ENCODE measurements at places on chromosomes 16 and 17.

DNA sequence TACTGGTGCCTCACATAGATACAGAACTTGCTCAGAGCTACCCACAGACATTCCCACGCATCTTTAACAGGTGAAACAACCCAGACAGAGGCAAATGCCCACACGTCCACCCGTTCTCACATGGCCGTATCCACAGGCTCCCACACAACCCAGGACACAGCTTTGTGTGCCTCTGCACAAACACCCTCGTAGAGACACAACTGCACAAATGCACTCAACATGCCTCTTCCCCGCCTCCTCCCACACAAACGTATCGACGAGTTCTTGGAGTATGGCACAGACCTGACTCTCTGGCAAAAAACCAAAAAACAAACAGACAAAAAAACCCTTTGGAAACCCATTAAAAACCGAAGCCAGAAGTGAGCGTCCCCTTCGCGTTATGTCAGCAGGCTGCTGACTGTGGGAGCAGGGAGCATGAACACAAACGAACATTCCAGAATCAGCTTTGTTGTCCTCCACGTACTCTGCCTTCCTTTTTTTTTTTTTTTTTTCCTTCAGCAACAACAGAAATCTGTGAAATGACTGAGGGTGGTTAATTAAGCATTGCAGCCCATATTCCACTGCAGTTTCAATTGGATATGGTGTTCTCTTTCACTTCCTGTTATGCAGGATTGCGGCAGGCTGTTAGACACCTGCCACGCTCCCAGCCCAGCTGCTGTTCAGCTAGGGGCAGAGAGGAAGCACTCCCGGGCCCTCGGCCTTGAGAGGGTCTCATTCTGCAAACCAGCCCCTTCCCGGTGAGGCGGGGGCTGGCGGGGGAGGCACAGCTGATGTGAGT is 313.7 kb downstream of the MAF start:
- peak; percentile 76 for DNase-seq

GRCh38 chr16:47073223-47074155 is 70.3 kb downstream of the NETO2 start:
- no peak for DNase-seq

GRCh38 chr16:31513126-31513525 is 4.9 kb upstream of the RUSF1 start:
- no peak for DNase-seq

GRCh38 chr16:13426269-13426668 is 493.7 kb upstream of the ERCC4 start:
- no peak for DNase-seq

DNA sequence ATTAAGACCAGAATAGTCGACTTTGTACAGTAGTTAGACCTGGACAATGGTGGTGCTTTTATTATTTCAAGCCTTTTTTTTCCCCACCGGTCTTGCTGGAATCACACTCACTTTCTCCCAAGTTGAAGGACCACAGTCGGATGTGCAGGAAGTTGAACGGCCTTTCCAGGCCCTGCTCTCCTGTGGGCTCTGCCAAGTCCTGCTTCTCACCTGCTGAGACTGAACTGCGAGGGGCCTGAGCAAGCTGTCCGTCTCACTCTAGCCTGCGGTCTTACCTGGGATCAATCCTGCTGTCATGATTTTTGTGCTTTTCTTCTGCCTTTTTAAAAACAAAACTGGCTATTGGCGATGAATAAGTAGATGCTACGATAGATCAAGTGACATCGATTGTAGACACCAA is 1.3 kb downstream of the TLCD3A start:
- no peak for DNase-seq

DNA sequence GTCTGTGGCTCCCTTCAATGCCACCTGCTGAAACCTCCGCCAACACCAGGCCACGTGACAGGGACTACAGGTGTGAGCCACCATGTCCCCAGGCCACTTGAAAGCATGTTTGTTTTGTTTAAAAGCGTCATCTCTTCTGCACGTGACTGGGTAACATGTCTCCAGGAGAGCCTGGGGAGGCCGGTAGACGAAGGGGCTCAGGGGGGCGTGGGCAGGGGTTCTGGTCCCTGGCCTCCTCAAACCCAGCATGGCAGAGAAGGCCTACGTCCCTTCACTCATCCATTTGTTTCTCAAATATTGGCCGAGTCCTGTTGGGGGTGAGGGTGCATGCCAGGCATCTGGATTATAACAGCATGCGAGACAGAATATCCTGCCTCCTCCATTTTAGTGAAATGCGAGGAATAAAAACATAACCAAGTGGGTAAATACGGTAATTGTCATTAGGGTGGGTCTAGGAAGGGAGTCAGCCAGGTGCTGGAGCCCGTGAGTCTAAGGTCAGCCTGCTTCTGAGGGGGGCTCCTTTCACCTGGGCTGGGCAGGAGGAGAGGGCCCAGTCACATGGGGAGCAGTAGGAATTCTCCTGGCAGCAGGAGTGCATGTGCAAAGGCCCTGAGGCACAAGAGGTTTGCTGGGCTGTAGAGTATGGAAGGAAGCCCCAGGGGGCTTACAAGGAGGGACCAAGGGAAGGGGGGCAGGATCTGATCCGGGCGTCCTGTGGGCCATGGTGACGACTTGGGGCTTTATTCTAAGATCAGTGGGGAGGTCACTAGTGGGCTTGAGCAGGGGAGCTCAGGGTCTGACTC is 26.8 kb upstream of the CIBAR2 start:
- DNase-seq = no peak

- DNase-seq = no peak
Observed at GRCh38 chr16:59339871-59340270, 605.8 kb upstream of the GOT2 start.

- DNase-seq = no peak
Observed at GRCh38 chr16:86852135-86852534, 273.8 kb downstream of the FOXL1 start.

DNA sequence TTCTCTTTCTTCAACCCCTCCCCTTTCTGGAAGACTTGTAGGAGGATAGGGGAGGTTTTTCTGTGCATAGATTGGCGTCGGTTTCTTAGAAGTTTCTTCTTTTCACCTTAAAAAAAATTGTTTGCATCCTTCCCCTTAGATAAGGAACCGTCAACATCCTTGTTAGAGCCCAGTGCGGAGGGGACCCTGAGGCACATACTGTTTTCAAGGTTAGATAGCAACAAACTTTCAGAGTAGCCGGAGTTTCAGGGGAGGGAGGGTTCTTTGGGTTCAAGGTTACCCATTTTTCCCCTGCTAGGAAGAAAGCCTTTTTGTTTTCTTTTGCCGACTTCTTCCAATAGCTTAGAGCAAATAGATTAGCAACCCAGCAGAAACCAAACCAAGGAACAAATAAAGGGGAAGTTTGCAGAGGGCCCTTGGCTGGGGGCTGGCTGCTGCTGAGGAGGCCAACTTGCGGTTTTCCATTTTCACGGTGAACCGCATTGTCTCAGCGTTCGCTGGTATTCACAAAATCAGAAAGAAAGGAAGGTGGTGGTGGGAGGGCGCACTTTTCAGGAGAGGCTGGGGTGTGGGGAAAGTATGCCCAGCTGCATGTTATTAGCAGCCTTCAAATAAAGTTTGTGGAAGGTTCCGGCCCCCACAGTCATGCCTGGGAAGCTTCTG is 28.8 kb downstream of the MSI2 start:
- DNase-seq = peak; percentile 72

DNA sequence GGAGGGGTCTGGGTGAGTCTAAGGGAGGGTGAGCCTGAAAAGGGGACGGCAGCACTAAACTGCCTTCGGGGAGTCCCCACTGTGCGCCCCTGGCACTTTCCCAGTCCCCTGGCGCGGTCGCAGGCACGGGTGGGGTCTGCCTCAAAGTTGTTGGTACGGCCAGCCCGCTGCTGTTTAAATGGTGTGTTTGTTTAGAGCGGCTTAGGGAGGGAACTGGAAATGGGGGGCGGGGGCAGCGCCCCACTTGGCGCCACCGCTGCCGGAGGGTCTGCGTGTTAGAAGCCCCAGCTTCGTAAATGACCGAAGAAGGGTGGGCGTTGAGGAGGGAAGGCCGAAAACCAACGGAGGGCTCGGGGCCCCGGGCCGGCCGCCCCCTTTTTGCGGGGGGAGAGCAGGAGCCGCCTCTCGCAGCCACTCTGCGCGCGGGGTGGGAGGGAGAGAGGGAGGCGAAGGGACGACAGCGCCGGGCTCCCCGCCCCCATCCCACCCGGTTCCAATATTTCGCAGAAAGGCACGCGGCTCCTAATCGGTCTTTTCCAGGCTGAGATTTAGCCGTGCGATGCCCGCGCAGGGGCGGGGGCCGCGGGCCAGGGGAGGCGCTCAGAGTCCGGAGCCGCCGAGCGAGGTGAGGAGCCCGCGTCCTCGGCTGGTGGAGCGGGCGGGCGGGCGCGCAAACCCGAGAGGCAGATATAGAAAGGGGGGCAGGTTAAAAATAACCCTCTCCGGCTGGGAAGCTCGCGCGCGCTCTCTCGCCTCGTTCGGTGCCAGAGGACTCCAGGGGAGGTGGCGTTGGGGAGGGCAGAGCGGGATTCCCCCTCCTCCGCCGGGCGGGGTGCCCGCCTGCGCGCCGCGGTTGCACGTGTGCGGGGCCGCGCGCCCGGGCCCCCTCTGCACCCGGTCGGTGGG is 54.9 kb downstream of the SREBF1 start:
- peak; percentile 77 for DNase-seq

- no peak for DNase-seq
Observed at GRCh38 chr16:88558457-88559442, 11.5 kb upstream of the ZC3H18 start.

- no peak for DNase-seq
Observed at GRCh38 chr17:68457168-68457538, at the start of gene WIPI1. WIPI1 (minus strand) TSS chr17:68457496; CDS start chr17:68457421, 75 bp downstream.

DNA sequence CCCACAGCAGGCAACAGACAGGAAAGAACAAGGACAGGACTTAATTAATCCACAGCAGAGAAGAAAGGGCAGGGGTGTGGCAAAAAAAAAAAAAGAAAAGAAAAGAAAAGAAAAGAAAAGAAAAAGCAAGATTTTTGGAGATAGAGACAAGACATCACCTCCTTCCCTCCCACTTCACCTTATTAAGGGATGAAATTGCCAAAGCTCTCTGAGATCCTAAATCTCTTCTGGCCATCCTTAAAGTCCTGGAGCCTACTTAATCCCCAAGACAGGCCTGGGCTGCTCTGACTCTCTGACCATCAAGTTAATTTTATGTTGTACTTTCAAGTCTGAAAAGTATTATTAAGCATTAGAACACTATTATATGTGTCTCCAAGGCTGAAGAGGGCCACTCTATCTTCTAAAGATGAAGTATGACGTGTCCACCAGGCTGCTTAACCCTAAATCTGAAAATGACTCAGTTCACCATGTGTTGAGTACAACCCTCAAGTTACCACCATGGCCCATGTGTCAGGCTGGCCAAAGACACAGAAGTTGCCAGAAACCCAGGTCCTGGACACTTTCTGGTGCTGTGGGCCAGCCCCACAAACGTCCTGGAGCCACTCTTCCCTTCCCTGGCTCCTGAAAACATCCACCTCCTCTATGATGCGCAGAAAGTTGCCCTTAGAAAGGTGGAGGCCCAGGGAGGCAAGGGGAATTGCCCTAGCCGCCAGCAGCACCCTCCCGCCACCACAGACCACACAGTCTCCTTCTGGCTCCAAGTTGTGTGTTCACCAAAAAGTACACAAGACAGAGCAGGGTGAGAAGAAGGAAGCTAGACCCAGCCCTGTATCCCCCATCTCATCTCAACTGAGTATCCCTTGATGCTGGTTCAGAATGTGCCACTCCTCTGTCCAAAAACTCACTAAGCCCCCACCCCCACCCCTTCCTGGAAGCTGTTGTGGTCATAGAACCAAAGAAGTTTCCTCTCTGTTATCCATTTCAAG is 2.7 kb downstream of the SOCS1 start:
- peak; percentile 79 for DNase-seq

DNA sequence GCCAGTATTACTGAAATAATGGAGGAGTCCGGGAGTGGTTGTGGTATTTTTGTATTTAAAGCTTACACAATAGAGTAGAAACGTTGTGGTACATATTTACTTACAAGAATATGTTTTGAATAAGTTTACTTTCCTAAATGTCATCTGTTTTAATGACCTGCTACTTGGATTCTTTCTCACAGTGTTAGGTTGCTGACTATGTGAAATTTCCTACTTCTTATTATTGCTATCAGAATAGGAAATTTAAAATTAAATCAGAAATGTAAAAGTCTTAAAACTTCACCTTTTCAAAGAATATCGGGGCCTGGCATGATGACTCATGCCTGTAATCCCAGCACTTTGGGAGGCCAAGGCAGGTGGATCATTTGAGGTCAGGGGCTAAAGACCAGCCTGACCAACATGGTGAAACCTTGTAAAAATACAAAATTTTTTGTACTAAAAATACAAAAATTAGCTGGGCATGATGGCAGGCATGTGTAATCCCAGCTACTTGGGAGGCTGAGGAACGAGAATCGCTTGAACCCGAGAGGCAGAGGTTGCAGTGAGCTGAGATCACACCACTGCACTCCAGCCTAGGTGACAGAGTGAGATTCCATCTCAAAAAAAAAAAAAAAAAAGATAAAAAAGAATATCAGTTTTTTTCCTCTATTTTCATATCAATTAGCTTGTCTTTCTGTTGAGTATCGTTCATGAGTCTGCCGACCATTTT is 77.8 kb downstream of the VMP1 start:
- DNase-seq = no peak

- no peak for DNase-seq
Observed at GRCh38 chr17:75976175-75976848, 2.7 kb downstream of the ACOX1 start.
